Activated CD4-positive, alpha-beta T cell treated with anti-CD3 and anti-CD28 coated beads, Interleukin-2, amount 50 U/mL, for 4 hours (primary cell): ENCODE measurements at places on chromosomes 13 and 19.

GRCh38 chr13:79749984-79750551, 269.1 kb downstream of the NDFIP2 start:
- DNase-seq, result no peak

DNA sequence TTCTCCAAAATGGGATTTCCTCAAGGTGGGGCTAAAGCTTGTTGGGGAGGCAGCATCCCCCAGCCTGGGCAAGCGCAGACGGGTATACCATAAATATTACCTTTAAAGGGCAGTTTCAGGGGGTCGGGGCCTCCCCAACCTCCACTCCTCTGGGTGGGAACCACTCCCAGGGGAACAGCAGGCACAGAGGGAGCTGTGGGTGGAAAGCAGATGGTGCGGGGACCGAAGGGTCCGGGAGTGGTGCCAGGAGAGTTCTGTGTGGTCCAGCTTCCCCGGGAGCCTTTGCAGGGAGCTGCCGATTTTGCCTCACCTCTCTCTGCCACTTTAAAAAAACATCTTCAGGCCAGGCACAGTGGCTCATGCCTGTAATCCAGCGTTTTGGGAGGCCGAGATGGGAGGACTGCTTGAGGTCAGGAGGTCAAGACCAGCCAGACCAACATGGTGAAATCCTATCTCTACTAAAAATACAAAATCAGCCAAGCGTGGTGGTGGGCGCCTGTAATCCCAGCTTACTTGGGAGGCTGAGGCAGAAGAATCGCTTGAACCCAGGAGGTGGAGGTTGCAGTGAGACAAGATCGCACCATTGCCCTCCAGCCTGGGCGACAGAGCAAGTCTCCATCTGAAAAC, 5.5 kb downstream of the MAST3 start:
- no peak for DNase-seq

DNA sequence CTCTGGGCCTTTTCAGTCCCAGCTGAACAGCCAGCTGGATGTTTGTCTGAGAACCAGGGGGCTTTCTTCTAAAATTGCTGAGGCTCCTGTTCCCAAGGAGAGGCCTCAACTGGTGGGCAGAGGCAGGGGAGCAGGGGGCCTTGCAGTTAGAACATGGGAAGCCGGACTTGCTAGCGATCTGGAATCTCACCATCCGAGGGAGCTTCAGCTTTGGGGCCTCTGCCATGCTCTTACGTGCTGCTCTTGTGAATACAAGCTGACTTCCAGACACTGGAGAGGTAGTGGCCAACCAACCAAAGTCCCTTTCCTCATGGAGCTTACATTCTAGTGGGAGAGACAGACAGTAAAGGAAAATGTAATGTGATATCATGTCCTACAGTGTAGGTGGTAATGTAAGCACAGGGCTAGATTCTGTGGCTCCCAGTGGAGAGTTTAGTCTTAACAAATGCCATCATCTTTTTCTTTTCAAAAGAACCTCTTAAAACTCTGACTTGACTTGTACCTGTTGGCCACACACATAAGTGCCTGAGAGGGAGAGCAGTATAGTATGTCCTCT, 22.2 kb downstream of the SHISA2 start:
- no peak for DNase-seq

DNA sequence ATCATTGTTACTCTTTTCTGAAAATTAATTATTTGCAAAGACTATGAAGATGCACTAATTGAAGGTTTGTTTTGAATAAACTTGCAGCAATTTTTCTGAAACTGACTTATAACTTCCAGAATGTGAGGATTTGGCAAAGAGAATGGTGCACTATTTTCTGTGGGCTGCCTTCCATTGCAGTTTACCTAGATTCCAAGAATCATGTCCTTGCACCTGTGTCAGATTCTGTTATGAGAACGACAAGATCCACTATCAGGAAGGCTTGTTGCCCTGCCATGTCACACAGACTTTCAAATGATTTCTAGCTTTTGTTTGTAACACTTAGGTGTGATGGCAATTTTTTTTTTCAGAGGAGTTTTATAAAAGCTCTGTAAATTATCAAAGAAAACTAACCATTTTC, 5.6 kb upstream of the SLAIN1 start:
- DNase-seq, result no peak

DNA sequence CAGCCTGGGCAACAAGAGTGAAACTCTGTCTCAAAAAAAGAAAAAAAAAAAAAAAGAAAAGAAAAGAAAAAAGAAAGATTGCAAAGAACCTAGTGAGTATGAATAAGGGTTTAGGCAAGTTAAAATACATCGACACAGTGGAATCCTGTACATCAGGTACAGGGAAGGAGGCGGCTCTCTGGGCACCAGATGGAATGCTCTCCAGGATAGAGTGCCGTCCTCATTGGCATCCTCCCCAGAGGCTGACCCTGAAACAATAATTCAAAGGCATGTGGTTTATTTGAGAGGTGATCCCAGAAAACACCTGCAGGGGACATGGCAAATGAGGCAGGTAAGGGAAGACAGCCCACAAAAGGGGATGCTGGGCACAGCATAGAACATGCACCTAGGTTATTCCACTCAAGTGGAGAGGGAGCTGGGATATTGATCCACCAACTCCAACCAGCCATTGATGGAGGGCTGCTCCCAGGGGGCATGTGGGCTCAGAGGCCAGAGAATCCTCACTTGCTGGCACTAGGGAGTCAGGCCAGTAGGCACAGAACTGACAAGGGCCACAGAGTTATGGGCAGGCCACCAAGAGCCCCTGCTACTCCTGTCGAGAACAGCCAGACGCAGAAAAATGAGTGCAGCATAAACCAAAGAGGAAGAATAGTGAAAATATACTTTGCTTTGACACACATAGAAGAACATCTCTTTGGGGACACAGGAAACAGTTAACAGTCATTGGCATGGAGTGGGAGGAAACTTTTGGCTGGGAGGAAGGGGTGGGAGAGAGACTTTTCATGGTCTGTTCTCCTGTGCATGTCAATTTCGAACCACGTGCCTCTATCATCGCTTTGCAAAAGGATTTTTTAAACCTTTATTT, 4.2 kb downstream of the TSPAN16 start:
- no peak for DNase-seq

GRCh38 chr19:39676004-39676403, 20.3 kb downstream of the LGALS16 start:
- DNase-seq, result no peak

DNA sequence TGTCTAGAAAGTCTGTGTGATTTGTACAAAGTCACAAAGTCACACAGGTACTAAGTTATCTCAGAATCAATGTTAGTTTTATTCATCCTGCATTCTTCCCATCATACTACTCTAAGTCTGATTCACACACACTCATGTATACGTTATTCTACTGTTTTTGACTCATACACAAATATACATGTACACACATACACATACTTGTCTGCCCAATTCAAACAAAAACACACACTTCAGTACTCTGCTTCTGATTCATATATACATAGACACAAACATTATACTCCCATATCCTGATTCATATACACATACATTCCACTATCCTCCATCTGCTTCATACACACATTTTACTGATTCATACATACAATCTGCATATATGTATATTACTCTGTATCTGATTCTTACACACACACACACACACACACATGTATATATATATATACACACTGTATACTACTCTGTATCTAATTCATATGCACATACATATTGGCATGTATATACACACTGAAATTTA, 69.3 kb downstream of the KLF12 start:
- no peak for DNase-seq

- no peak for DNase-seq
Observed at GRCh38 chr13:97122381-97122996, 99.6 kb upstream of the MBNL2 start.
